ENCODE measurements at places on chromosomes 2 and 18. TPM values are rescaled to one million over a fixed set of nuclear protein-coding genes. Genes with fewer than 3 reads are reported as not detected.

Gene LRP2
- total RNA-seq = 12.7 TPM

Gene RSAD2
- 3.4 TPM for total RNA-seq

Gene EGR4
- 1.2 TPM for total RNA-seq

Gene MYO7B
- 5.0 TPM for total RNA-seq

Gene GCKR
- total RNA-seq = 0.65 TPM

DNA sequence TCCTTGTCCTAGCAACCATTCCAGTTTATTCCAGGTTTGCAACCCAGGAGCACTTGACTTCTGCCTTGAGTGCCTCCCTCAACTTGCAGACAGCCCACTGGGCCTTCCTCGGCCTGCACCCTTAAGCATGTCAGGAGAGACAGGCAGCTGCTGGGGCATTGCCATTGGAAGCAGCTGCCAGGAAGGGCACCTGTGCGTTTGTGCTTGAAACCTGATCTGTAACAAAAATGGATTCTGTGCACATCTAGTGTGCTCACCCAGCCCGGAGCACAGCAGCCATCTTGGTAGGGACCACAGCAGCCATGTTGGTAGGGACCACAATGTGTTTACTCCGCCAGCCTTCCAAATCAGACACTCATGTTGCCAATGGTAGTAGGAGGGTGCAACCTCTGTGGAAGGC lies 44.3 kb upstream of the GLI2 start:
- no peak for DNase-seq

- no peak for DNase-seq
Observed at GRCh38 chr2:100066246-100066645, 76.1 kb downstream of the AFF3 start.

DNA sequence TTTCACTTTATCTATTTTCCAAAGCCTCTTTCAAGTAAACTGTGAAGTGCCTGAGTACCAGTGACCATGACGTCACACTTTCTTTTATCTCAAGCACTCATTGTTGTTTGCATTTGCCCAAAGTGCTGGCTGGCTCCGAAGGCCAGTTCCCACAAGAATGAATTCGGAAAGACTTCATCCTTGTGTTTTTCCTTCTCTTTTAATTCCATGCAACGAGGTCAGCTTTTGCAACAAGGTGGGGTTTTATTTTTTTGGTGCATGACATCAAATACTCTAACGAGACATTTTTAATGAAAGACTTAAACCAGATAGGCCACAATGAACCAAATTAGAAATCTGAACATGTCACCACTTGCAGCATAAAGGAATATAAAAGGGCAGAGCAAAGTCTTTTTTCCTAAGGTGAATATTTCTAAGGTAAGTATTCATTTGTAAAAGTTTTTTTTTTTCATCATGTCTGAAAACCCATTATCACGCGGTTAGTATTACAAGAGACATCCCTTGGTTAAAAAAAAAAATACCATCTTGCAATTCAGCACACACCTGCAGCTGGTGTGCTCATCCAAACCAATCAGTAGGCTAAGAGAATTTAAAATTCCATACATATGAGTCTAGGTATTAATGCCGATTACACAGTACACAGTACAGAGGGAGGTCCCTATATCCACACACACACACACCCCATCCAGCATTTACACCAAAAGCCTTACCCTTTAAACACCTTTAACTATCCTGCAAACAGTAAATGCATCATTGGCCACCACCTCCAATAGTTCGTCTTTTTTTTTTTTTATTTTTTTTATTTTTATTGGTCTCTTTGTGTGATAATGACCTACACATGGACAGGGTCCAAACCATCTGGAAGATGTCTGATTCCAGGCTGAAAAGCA lies 2.3 kb downstream of the ARL4C start:
- no peak for DNase-seq

DNA sequence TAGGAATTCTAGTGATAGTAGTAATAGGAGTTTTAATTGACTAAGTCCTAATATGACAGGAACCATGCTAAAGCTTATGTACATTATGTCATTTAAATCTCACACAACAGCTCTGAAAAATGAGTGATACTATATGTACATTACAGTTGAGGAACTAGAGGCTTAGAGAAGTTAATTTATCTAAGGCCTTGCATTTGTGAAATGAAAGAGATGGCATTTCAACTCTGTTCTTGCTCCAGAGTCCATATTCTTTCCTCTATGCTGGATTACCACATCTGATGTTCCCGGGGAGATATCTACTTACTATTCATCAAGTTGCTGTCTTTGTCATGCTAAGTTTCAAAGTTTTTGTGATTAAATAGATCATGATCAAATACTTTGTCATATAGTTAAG lies 5.7 kb downstream of the AGPS start:
- DNase-seq = no peak

- no peak for DNase-seq
Observed at GRCh38 chr18:79644006-79644665, 35.5 kb upstream of the CTDP1 start.

- no peak for DNase-seq
Observed at GRCh38 chr18:8948471-8949149, 153.9 kb upstream of the NDUFV2 start.
